Stimulated activated CD8-positive, alpha-beta memory T cell treated with anti-CD3 and anti-CD28 coated beads, Interleukin-2, amount 100 ng/mL, for 48 hours (primary cell): ENCODE measurements at places on chromosomes 1 and 21.

DNA sequence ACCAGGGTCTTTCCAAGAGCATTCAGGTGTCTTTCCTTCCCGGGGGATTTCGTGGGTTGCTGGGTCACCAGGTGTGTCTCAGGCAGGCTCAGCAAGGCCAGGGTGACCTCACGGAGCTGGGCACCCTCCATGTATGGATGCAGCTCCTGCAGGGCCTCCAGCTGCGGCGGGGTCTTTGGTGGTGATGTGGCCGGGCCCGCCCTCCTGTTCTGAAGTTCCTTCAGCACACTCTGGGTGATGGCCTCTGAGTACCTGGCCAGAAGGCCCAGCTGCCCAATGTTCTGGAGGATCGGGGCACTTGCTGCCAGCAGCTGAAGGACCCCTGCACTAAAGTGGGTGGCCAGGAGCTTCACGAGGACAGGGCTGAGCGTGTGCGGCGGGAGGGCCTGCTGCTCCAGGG lies 45.5 kb downstream of the URB1 start:
- DNase-seq: no peak

DNA sequence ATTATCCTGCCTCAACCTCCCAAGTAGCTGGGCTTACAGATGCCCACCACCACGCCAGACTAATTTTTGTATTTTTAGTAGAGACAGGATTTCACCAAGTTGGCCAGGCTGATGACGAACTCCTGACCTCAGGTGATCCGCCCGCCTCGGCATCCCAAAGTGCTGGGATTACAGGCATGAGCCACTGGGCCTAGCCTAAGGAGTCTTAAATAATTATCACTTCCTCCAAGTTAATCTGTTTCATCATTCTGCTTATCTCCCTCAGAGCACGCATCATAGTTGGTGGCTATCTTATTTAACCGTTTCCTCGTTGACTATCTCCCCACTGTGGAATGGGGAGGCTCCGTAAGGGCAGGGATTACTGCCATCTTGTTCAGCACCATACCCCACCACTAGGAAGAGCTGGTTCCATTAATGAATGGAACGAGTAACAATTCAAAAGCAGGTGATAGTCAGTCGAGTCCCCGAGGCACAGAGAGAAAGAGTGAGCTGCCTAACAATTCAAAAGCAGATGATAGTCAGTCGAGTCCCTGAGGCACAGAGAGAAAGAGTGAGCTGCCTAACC lies 52.7 kb downstream of the GLUL start:
- no peak for DNase-seq

- DNase-seq: no peak
Measured at GRCh38 chr1:201322653-201323510, 39.6 kb downstream of the PKP1 start.

DNA sequence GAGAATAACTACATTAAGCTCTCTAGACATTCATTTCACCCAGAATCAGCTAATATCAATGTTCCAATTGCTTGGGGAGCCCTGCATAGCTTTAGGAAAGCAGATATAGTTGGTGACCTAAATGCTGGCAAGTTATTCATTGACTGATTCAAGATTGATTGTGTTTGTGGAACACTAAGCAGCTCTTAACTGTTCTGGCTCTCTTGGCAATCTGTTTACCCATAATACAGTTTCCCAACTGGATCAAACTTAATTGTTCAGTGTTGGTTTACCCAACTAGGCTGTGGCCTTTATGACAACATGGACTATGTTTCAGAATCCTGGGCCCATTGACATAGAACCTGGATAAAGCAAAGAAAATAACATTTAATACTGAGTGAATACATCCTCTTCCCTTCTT lies 83.7 kb downstream of the NRDC start:
- DNase-seq: no peak

DNA sequence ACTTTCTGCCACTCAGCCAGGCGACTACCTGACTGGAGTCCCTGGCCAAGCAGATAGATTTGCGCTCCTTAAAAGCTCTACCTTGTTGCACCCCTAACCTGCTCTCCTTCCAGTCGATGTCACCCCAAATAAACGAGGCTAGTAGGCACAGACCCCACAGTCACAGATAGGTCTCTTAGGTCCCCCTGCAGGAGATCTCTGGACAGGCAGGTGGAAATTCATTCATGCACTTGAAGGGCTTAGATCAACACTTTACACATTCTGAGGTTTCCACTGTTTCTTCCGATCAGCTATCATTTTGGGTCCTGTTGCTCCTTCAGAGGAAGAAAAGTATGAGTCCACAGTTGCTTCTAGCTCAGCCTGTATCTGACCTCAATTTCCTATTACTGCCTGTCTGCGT lies 272.6 kb upstream of the FMN2 start:
- no peak for DNase-seq

- DNase-seq: no peak
Measured at GRCh38 chr1:248862695-248862997, 3.8 kb upstream of the ZNF692 start.

DNA sequence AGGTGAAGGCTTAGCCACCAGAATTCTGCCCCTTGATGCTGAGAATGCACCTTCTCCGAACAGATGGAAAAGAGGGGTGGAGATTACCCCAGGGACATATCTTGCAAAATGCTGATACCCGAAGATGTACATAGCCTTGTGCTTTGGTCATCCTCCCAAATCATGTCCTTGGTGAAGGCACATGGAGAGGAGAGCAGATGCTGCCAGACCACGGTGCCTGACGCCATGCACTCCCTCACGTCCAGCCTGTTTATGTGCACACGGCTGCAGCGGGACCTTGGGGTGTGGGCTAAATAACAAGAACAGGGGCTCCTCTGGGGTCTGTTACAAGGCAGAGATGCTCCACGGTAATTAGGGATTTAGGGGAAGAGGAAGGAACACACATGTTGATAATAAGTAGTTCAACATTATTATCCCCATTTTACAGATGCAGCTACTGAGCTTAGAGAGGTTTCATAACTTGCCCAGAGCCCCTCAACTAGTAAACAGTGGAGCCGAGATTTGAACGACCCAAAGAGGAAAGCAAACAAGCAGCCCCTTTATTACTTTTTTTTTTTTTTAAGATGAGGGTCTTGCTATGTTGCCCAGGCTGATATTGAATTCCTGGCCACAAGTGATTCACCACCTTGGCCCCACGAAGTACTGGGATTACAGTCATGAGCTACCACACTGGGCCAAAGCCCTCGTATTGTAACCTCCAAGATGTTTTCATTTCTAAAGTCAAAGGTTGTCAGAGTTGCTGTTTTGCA lies 12.9 kb downstream of the EPHX1 start:
- DNase-seq: no peak

DNA sequence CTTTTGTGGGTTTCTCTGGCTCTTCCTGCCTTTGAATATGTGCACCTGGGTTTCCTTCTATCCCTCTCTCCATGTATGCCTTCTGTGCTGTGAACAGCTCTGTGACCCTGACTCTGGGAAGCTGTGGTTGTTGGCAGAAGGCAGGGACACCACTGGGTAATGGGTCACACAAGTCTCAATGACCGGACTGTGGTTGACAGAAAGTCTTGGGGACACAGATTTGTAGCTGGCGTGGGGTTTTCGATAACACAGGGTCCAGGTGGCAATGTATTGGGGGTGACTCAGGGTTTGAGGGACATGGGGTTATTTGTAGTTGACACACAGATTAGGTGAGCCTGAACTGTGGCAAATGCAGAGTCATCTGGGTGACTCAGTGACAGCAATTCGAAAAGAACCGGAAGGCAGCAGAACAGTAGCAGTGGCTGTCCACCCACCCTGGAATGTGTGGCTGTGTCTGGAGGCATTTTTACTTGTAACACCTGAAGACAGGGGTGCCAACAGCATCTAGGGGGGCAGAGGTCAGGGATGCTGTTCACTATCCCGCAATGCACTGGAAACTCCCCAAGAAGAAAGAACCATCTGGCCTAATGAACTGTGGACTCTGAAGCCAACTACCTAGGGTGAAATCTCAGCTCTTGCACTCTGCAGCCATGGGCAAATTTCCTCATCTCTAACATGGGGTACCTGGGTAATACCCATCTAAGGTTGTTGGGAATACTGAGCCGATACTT lies 13.0 kb upstream of the SLC6A9 start:
- no peak for DNase-seq

- DNase-seq: no peak
Measured at GRCh38 chr21:33510826-33511225, 19.3 kb upstream of the DNAJC28 start.

GRCh38 chr1:22884806-22885530 lies 87.7 kb downstream of the LACTBL1 start:
- no peak for DNase-seq

DNA sequence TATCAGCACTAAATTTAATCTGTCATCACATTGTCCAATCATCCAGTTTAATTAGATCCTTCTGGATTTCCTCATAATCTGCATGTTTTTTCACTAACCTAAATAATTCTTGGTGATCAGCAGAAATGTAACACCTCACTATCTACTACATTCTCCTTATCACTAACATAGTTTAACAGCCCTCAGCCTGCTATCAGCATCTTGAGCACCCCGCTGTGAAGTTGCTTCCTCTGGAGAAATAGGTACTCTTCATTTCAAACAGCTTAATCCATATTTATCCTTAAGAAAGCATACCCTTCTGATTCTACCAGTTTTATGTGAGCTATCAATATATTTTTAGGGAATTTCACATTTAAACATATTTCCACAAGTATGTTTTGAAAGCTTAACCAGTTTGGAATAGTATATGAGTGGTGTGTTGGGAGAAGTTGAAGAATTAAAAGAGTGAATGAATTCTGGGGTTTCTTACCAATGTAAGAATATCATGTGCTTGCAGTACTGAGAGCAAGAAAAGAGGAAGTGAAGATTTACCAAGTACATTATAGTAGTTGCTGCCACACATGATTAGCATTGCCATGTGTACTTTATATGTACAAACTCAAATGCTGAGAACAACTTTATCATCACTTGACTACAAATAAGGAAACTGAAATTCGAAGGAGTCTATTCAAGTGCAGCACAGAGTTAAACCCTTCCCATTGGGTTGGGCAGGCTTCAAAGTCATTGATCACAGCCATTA lies 771.1 kb upstream of the ADGRL4 start:
- no peak for DNase-seq

GRCh38 chr1:33601751-33602150 lies 129.3 kb downstream of the ZSCAN20 start:
- DNase-seq: no peak

DNA sequence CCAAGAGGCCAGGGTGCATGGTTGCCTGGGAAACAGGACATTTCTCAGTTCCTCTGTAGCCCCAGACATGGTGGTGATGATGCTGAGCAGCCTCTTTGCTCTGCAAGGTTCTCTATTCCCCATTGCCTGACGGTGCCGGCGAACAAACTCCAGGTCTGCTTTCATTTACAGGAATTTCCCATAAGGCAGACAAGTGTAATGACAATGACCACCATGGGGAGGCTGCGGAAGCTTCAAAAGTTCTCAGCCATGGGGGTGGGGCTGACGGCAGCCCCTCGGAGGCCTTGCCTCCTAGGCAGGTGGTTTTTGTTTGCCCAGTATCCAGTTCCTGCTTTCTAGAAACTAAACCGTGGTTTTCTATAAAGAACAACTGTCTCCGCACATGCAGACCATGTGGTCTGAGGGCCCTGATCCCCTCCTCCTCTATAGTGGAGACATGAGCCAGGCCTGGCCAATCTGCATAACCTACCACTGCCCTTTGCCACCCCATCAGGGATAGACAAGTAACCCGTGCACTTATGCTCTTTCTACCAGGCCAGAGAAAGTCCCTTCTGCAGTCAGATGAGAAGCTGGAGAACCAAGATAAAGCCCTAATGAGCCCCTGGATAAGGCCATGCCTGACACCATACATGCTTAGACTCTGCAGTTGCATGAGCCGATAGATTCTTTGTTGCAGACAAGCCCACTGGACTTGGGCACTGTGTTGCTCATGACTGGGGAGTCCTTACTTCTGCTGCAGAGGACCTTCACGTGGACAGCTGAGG lies 54.1 kb downstream of the LDLRAD2 start:
- no peak for DNase-seq

DNA sequence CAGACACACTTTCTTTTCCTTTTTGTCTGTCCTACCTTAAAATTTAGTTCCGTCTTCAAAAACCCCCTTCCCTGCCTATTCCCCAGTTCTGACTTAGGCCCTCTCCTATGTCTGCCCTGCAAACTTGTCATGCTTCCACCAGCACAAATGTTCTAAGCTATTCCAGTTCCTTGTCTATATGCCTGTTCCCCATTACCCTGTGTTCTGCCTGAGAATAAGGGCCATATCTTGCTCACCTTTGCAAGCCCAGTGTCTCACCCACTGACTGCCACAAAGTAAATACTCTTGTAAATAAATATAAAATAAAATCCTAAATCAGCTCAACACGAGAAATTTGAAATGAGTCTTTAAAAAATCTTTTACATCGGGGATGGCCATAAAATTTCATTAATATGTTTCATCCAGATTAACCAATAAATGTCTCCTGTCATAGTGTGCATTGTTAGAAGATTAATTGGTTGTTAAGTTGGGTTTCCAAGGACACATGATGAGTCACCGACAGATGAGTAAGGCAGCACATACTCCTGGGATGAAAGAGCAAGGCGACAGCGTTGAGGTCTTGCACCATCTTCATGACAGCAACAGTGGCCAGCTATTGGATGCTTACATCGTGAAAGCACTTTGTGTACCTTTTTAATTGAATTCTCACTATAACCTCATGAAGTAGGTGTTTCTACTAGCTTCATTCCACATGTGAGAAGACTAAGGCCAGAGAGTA lies 92.6 kb upstream of the NGF start:
- no peak for DNase-seq

GRCh38 chr1:35629051-35629450 lies 12.3 kb downstream of the PSMB2 start:
- no peak for DNase-seq

GRCh38 chr21:37565530-37566223 lies 199.1 kb downstream of the DYRK1A start:
- no peak for DNase-seq

DNA sequence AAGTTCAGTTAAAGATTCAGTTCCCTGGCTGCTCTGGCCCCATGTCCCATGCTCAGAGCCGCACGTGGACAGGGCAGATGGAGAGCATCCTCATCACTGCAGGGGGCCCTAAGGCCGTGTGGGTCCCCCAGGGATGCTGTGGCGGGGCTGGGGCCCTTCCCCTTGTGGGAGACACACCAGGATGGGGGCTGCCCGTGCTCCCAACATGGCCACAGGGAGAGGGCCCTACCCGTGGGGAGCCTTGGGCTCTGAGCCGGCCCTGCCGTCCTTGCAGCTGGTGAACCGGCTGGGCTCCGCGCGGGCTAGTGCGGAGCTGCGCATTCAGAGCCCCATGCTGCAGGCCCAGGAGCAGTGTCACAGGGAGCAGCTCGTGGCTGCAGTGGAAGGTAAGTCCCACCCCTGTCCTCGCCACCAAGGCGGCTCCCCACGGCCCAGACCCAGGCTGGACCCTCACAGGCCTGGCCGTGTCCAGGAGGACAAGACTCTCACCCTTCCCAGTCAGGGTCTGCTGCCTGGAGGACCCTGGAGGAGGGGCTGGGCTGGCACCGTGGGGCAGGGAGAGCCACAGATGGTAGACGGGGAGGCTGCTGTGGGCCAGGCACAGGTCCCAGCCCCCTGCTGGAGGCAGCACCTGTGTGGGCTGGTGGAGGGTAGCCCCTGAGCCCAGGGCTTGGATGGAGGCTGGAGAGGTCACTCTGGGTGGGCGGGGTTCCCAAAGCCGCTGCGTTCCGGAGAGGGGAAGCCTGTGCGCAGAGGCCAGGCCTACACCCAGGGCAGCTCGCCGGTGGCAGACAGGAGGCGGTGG lies 53.8 kb downstream of the TRIM11 start:
- no peak for DNase-seq
